Airway epithelial cell (primary cell): ENCODE measurements at places on chromosomes 7 and 10. TPM values are rescaled to one million over a fixed set of nuclear protein-coding genes. Genes with fewer than 3 reads are reported as not detected.

ASAH2B gene
- total RNA-seq, result 3.5 and 7.0 TPM in 2 replicates

GIMAP4 gene
- not detected in 2 replicates for total RNA-seq

PLAC9 gene
- 0.78 TPM in 1 of 2 replicates, not detected in the other for total RNA-seq

BICC1 gene
- 4.7 and 5.1 TPM in 2 replicates for total RNA-seq

SLC26A5 gene
- total RNA-seq, result not detected in 2 replicates

STEAP1B gene
- 0.63 and 0.70 TPM in 2 replicates for total RNA-seq

ANKRD22 gene
- total RNA-seq, result 11.2 and 15.9 TPM in 2 replicates

APBB1IP gene
- not detected in 2 replicates for total RNA-seq

H2BK1 gene
- not detected in 2 replicates for total RNA-seq

ENKUR gene
- total RNA-seq, result not detected in 2 replicates

ZNRF2 gene
- total RNA-seq, result 11.5 and 20.0 TPM in 2 replicates

TLL2 gene
- 0.09 and 0.49 TPM in 2 replicates for total RNA-seq

BPGM gene
- total RNA-seq, result 13.3 and 22.0 TPM in 2 replicates

LLCFC1 gene
- not detected in 2 replicates for total RNA-seq

AMZ1 gene
- total RNA-seq, result 0.14 TPM in 1 of 2 replicates, not detected in the other

FAM25G gene
- 5.3 and 29.8 TPM in 2 replicates for total RNA-seq

CDHR1 gene
- total RNA-seq, result 1.5 and 3.9 TPM in 2 replicates

ASAH2 gene
- total RNA-seq, result 0.63 and 5.0 TPM in 2 replicates

EPHA1 gene
- 74.0 and 87.5 TPM in 2 replicates for total RNA-seq

HTR5A gene
- not detected in 2 replicates for total RNA-seq

CALML5 gene
- total RNA-seq, result 36.7 and 51.7 TPM in 2 replicates

CYP2E1 gene
- total RNA-seq, result not detected in 2 replicates

PON3 gene
- total RNA-seq, result 0.14 TPM in 1 of 2 replicates, not detected in the other

DDC gene
- total RNA-seq, result not detected in 2 replicates

ZNF804B gene
- not detected in 2 replicates for total RNA-seq

ABCB4 gene
- not detected in 2 replicates for total RNA-seq

WIPF3 gene
- 0.14 and 0.79 TPM in 2 replicates for total RNA-seq

SFXN4 gene
- total RNA-seq, result 26.2 and 26.7 TPM in 2 replicates

VGF gene
- 0.09 and 0.14 TPM in 2 replicates for total RNA-seq

ICA1 gene
- total RNA-seq, result 4.4 and 6.8 TPM in 2 replicates

ELN gene
- total RNA-seq, result 0.21 TPM in 1 of 2 replicates, not detected in the other

ENO4 gene
- total RNA-seq, result not detected in 2 replicates

HPSE2 gene
- total RNA-seq, result not detected in 2 replicates
